ENCODE measurements at places on chromosomes 11 and 22. TPM values are rescaled to one million over a fixed set of nuclear protein-coding genes. Genes with fewer than 3 reads are reported as not detected.

GRCh38 chr11:1541474-1542204 is 30.4 kb downstream of the DUSP8 start:
- DNase-seq = no peak
- H3K4me3 ChIP-seq = no peak overlapping the region
- H3K27ac ChIP-seq = no peak overlapping the region
- H3K36me3 ChIP-seq = no peaks in the 10 kb centered on the region

DNA sequence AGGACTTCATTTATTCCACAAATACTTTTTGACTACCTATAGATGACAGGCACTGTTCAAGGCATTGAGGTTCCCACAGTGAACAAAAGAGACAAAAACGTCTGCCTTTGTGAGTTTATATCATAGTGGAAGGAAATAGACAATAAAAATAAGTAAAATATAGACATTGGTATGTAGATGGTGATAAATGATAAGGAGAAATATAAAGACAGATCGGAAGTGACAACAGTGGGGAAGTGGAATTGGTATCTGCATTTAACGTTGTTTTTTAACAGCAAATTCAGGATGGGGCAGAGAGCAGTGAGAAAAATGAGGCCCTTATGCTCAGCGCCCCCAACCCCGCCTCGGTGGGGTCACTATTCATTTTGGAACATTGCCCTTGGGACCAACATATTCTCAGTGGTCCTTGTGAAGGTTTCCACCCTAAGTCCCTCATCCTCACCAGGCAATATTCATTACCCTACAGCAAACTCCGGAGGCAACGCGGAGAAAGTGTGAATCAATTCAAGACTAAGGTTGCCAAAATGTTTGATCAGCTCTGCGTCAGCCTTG is 627 bp upstream of the PEX26 start:
- peaks cover 14% of the 10 kb centered on the region for H3K4me1 ChIP-seq
- H3K27ac ChIP-seq = peak overlapping the region; percentile 72
- peak overlapping the region; percentile 75 for H3K4me3 ChIP-seq
- no peaks in the 10 kb centered on the region for H3K27me3 ChIP-seq
- no peaks in the 10 kb centered on the region for H3K36me3 ChIP-seq

LGALS12 gene
- total RNA-seq = not detected

- no peaks in the 10 kb centered on the region for H3K36me3 ChIP-seq
- no peaks in the 10 kb centered on the region for H3K27me3 ChIP-seq
- no peak for DNase-seq
- H3K27ac ChIP-seq = peak overlapping the region; percentile 84
- no peaks in the 10 kb centered on the region for H3K4me1 ChIP-seq
Observed at GRCh38 chr11:106990331-106990730, 27.9 kb downstream of the GUCY1A2 start.

GRCh38 chr11:17967661-17968060 is 45.2 kb downstream of the SERGEF start:
- no peaks in the 10 kb centered on the region for H3K36me3 ChIP-seq
- DNase-seq = no peak
- H3K4me3 ChIP-seq = no peak overlapping the region

GRCh38 chr22:42752912-42753311 is 32.2 kb upstream of the A4GALT start:
- H3K27ac ChIP-seq = no peak overlapping the region
- no peaks in the 10 kb centered on the region for H3K4me1 ChIP-seq
- H3K4me3 ChIP-seq = no peak overlapping the region
- no peaks in the 10 kb centered on the region for H3K36me3 ChIP-seq
- H3K27me3 ChIP-seq = no peaks in the 10 kb centered on the region
- no peak for DNase-seq

GRCh38 chr11:34305193-34305592 is 52.6 kb downstream of the ABTB2 start:
- no peak overlapping the region for H3K4me3 ChIP-seq
- no peaks in the 10 kb centered on the region for H3K27me3 ChIP-seq
- no peaks in the 10 kb centered on the region for H3K36me3 ChIP-seq
- DNase-seq = no peak
- H3K27ac ChIP-seq = no peak overlapping the region
- no peaks in the 10 kb centered on the region for H3K4me1 ChIP-seq

DNA sequence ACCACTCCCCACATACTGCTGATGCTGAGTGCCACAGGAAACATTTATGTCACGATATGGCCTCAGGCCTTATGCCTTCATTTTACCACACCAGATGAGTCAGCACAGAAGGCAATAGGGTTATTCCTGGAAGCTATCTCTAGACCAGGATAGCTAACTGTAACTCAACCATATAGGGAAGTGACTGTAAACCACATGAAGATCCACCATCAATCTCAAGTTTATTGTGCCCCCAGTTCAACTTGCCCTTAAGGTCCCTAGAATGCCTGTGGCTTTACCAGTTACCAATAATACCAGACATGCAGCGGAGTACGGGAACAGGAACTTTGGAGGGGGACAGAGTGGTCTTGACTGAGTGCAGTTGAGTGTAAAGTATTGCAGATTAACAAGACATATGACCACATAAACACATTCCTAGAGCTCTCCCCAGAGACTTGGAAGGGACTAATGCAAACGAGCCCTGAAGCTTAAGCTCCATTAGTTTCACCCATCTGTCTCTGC is 180.9 kb downstream of the KIF18A start:
- no peaks in the 10 kb centered on the region for H3K4me1 ChIP-seq
- no peaks in the 10 kb centered on the region for H3K36me3 ChIP-seq
- DNase-seq = no peak
- no peak overlapping the region for H3K27ac ChIP-seq

GRCh38 chr11:66696146-66696545 is 18.5 kb upstream of the RBM4B start:
- H3K36me3 ChIP-seq = no peaks in the 10 kb centered on the region
- H3K4me1 ChIP-seq = no peaks in the 10 kb centered on the region
- H3K27ac ChIP-seq = no peak overlapping the region
- no peak for DNase-seq
- no peaks in the 10 kb centered on the region for H3K27me3 ChIP-seq

GRCh38 chr22:21626073-21626734 is 3.6 kb downstream of the YDJC start:
- peaks cover 10% of the 10 kb centered on the region for H3K4me1 ChIP-seq
- H3K27me3 ChIP-seq = no peaks in the 10 kb centered on the region
- H3K36me3 ChIP-seq = no peaks in the 10 kb centered on the region
- no peak overlapping the region for H3K4me3 ChIP-seq

- DNase-seq = no peak
- no peaks in the 10 kb centered on the region for H3K36me3 ChIP-seq
- no peak overlapping the region for H3K27ac ChIP-seq
- no peak overlapping the region for H3K4me3 ChIP-seq
Observed at GRCh38 chr11:46834821-46835220, 11.3 kb downstream of the CKAP5 start.

DNA sequence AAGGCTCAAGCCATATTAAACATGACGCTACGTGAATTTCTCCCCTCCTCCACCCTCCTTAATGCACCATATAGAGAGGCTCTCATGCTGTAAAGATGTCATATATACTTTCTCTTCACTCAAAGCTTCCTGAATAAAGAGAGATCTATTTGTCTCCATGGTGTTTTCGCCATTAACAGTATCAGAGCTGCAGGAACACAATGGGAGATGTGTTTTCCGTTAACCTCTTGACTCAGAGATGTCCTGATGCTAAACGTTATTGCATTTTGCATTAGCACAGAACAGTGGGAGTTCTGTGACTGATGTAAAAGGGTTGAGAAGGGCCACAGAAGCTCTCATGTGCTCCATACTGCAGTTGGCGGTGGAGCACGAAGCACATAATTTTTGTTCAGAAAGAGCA is 25.7 kb upstream of the BLID start:
- no peak for DNase-seq
- H3K27ac ChIP-seq = no peak overlapping the region
- no peaks in the 10 kb centered on the region for H3K36me3 ChIP-seq
- H3K27me3 ChIP-seq = no peaks in the 10 kb centered on the region
- peaks cover 3% of the 10 kb centered on the region for H3K4me1 ChIP-seq
- H3K4me3 ChIP-seq = no peak overlapping the region

DNA sequence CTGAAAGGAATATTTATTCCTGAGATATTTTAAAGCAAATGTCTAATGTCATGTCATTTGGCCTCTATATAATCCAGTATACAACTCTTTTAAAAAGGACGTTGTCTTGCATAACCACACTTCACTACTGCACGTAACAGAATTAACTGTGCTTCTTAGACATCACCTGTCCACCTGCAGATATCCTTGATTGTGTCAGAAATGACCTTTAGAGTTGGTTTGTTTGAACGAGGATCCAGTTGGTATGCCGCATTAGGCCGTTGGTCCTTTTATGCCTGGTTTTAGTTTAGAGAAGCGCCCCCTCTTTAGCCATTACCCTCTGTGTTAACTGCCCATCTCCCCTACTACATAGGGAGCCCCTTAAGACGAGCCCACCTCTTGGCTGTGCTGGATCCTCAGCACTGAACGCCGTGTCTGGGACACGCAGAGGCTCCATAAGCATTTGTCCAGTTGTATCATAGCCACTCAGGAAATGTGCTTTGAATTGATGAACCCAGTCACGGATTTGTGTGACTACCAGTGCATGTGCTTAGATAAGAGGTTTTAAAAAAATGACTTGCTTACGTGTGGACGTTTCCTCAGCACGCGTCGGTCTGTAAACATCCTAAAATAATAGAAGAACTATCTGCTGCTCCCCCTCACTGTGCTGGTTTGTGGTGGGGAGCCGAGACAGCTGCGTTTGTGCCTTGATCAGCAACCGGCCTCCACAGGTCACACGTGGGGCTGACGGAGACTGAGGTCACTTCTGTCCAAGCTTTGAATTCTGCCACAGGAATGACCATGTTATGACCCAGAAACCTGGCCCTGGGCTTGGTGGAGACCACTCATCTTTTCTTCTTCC is 4.0 kb downstream of the MICAL2 start:
- no peaks in the 10 kb centered on the region for H3K36me3 ChIP-seq
- H3K4me3 ChIP-seq = no peak overlapping the region
- H3K27me3 ChIP-seq = no peaks in the 10 kb centered on the region
- peaks cover 14% of the 10 kb centered on the region for H3K4me1 ChIP-seq
- no peak for DNase-seq

GRCh38 chr11:61270354-61271076 is 24.6 kb downstream of the VWCE start:
- no peaks in the 10 kb centered on the region for H3K27me3 ChIP-seq
- H3K4me1 ChIP-seq = no peaks in the 10 kb centered on the region
- no peaks in the 10 kb centered on the region for H3K36me3 ChIP-seq
- H3K4me3 ChIP-seq = no peak overlapping the region
- DNase-seq = no peak

OR5B17 gene
- total RNA-seq = not detected

LRRC32 gene
- total RNA-seq = 10.0 TPM

CECR2 gene
- under 0.01 TPM for total RNA-seq

- H3K4me3 ChIP-seq = peak overlapping the region; percentile 11
- no peaks in the 10 kb centered on the region for H3K27me3 ChIP-seq
- no peak for DNase-seq
- no peaks in the 10 kb centered on the region for H3K4me1 ChIP-seq
Observed at GRCh38 chr11:92226331-92227229, 2.0 kb downstream of the FAT3 start.

DNA sequence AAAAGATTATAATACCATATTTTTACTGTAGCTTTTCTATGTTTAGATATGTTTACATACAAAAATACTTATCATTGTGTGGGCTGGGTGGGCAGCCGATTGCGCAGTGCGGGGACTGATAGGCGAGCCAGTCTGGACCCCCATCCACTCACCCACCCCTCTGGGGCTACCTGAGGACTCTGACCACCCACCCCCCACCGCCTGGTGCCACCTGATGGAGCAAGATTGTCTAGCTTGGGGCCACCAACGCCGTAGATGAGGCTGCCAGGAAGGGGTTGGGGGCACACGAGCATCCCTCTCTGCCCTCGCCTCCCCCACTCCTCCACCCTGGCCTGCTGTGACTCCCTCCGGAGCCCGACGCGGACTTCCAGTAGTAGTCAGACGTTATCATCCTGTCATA is 32.4 kb downstream of the MIF start:
- H3K36me3 ChIP-seq = no peaks in the 10 kb centered on the region
- H3K27ac ChIP-seq = no peak overlapping the region
- H3K27me3 ChIP-seq = no peaks in the 10 kb centered on the region
- H3K4me3 ChIP-seq = no peak overlapping the region
- no peaks in the 10 kb centered on the region for H3K4me1 ChIP-seq

DNA sequence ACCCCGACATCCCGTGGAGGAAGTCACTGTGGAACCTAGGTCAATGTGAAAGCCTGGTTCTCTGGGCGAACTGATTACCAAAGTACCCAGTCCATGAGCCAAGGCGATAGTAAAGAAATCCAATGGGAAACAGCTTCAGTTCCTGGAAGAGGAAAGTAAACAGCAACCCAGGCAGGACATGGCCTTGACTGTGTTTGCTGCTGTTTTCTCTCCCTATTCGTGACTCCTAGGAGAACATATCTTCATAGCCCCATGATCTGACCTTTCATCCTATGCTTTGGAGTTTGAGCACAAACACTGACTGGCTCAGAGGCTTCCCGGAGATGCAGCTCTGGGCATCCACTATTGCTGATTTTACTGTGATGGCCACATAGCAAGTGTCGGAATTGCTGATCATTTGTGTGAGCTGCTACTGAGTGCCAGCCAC is 45.1 kb downstream of the LRFN4 start:
- no peaks in the 10 kb centered on the region for H3K4me1 ChIP-seq
- H3K27ac ChIP-seq = no peak overlapping the region
- no peak overlapping the region for H3K4me3 ChIP-seq

MS4A12 gene
- total RNA-seq = not detected

CRYBB2 gene
- not detected for total RNA-seq

Data from uterus (tissue), 4 donors.